ENCODE measurements at places on chromosomes 7 and 10. TPM values are rescaled to one million over a fixed set of nuclear protein-coding genes. Genes with fewer than 3 reads are reported as not detected.

- no peaks in the 10 kb centered on the region for H3K36me3 ChIP-seq
- no peaks in the 10 kb centered on the region for H3K4me1 ChIP-seq
- H3K4me3 ChIP-seq = no peak overlapping the region
- no peaks in the 10 kb centered on the region for H3K27me3 ChIP-seq
- no peak overlapping the region for H3K27ac ChIP-seq
- DNase-seq = no peak
Observed at GRCh38 chr10:60377955-60378354, 11.7 kb downstream of the ANK3 start.

DNA sequence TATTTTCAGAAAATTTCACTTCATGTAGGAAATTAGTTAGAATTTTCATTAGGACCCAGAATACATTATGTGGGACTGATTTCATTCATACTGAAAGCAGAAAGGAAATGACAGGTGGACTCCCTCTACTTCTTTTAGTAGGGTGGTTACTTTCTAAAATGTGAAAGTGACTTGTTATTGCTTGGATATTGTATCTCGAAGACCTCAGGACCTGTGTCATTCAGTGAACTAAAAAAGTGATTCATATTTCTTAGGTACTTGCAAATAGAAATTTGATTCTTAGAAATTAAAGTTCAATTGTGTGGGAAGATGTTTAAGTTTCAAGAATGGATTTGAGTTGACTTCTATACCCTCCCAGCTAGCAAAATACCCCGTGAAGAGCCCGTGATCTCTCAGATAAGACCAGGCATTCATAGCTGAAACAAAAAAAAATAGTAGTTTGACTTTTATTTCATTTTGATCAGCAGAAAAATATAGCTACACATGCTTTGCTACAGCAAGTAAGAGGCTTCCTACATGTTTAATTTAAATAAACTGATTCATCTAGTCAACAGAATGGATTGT is 1037.1 kb downstream of the GATA3 start:
- no peaks in the 10 kb centered on the region for H3K36me3 ChIP-seq
- H3K4me1 ChIP-seq = no peaks in the 10 kb centered on the region
- H3K27ac ChIP-seq = no peak overlapping the region

DNA sequence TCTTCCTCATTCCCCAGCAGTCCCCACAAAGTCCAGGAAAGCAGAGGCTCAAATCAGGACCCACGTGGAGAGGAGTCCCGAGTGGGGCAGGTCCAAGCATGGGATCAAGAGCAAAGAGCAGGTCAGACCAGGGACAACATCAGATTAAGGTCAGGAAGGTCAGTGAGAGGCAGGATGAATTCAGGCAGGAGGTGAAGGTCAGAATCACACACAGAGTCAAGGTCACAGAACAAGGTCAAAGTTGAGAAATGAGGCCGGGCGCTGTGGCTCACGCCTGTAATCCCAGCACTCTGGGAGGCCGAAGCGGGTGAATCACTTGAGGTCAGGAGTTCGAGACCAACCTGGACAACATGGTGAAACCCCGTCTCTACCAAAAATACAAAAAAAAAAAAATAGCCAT is 2.3 kb downstream of the MYL10 start:
- H3K4me3 ChIP-seq = no peak overlapping the region
- no peak overlapping the region for H3K27ac ChIP-seq
- DNase-seq = no peak
- H3K27me3 ChIP-seq = peaks cover 15% of the 10 kb centered on the region

DNA sequence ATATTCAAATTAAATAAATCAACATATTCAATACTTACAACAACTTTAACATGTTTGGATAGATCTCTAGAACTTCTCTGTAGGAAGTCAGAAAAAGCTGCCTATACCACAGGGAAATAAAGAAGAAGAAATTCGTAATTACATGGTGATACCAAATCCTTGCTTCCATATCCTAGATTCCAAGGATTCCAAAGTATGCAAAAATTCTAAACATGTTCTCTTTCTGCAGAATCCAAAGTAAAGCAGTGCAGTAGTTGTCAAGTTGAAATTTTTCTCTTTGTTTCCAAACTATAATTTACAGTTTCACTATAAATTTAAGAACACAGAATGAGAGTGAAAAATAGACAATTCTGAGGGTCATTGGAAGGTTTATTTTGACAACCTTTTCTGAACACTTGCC is 233.7 kb upstream of the PTN start:
- no peaks in the 10 kb centered on the region for H3K27me3 ChIP-seq
- no peak overlapping the region for H3K4me3 ChIP-seq
- DNase-seq = no peak
- H3K27ac ChIP-seq = no peak overlapping the region
- H3K4me1 ChIP-seq = no peaks in the 10 kb centered on the region

DNA sequence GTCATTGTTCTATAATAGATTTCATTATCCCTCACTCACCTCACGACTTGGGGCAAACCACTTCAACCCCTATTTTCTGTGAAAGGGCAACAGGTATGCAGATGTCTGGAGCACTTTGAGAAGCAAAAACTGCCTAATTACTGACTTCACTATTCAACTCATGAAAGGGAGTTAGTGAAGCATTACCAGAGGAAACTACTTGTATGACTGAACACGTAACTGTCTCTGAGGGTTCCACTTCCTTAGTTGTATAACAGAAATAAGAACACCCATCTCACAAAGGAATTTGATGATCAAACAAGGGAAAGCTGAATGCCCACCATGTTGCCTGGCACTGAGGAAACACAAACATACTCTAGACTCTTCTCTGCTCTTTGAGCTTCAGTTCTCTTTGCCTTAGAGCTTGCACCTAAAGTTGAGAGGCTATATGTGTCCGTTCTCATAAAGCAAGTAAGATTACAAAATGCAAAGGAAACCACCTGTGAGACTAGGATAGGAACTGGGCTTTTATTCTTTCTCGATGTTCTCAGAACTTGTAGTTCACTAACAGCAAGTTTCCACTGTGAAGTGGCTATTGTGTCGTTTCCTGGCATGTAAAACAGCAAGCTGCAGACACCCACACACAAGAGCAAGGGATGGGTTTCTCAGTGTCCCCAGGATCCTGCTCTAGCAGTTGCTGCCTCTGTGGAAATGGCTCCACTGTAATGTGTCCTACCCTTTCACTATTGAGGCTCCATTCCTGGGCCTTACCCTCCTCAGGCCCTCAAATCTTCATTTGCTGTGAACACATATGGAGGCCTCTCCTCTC is 2.6 kb downstream of the TMEM243 start:
- H3K36me3 ChIP-seq = peaks cover 2% of the 10 kb centered on the region
- H3K4me3 ChIP-seq = no peak overlapping the region
- peaks cover 2% of the 10 kb centered on the region for H3K27me3 ChIP-seq
- peaks cover 19% of the 10 kb centered on the region for H3K4me1 ChIP-seq

DNA sequence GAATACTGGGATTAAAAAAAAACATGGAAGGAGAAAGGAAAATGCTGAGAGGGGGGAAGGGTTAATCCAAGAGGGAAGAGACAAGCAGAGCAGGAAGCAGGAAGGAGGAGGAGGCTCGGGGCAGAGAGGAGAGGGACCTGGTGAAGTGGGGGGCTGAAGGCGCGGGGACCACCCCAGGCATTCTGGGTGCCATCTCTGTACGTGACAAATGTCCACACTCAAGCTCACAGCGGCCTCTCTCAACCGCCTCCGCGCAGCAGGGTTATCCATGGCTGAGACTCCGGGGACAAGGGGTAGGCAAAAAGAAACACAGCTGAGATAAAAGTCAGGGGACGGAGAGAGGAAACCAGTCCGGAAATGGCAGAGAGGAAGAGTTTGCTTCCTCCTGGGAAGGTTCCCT is 33.9 kb downstream of the EN2 start:
- no peak overlapping the region for H3K4me3 ChIP-seq
- no peak overlapping the region for H3K27ac ChIP-seq
- no peak for DNase-seq
- peaks cover 9% of the 10 kb centered on the region for H3K4me1 ChIP-seq

DNA sequence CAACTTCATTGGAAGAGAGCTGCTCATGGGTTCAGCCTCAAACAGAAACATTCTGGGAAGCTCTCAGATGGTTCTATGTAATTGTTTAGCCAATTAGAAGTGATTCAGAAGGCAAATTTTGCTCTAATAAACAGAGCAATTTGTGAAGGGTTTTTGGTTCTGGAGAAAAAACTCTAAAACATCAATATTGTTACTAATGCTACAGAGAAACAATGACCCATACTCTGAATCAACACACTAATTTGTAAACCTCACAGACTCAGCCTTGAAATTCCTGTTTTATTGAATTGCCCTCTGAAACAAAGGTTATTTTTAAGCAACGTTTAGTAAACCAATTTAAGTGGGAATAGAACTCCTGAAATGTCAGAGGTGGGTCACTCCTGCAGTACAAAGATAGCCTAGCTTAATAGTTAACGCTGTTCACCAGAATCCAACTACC is 171.6 kb upstream of the SVIL start:
- H3K4me3 ChIP-seq = no peak overlapping the region
- DNase-seq = no peak
- H3K36me3 ChIP-seq = no peaks in the 10 kb centered on the region

DNA sequence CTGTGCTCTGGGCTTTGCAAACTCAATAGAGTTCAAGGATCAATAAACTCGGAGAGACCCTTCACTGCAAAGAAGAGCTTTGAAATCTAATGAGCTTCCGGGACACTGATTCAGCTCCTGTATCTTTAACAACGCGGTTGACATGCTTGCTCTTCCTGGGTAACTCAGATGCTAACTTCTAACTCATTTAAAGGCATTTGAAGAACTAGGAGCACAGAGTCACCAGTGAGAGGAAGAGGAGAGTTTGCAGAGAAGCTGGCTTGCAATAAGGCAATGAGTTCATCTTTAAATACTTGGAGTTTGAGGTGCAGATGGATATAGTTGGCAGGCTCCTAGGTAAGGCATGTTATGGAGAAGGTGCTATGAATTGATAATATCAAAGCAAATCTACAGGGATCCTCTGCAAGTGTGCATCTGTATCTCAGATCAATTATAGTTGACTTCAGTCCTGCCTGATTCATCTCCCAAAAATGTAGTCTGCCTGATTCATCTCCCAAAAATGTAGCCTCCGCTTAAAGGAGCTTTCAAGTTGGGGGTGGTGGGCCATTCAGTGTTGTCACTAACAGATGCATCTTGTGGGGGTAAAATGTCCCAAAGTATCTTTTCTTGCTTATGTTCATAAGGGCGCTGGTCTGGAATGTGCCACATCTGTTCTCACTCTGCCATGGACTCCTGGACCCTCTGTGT is 182.5 kb upstream of the PRSS58 start:
- DNase-seq = no peak
- no peak overlapping the region for H3K4me3 ChIP-seq
- H3K27ac ChIP-seq = no peak overlapping the region
- no peaks in the 10 kb centered on the region for H3K36me3 ChIP-seq
- no peaks in the 10 kb centered on the region for H3K4me1 ChIP-seq

DNA sequence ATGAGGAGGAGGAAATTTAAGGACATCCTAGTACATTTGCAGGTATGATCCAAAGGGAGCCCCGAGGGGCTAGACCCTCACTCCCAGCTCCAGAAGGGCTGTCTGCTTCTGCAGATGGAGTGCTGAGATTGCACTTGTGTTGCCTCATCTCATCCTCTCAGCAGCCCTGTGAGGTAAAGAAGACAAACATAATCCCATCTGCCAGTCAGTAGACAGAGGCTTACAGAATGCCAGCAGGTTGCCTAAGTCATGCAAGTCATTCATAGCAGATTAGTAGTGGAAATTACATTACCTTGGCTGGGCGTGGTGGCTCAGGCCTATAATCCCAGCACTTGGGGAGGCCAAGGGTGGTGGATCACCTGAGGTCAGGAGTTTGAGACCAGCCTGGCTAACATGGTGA is 45.4 kb downstream of the BLVRA start:
- H3K27ac ChIP-seq = no peak overlapping the region
- H3K4me3 ChIP-seq = no peak overlapping the region
- no peak for DNase-seq

GRCh38 chr10:51079766-51080165 is 5.5 kb downstream of the PRKG1 start:
- DNase-seq = no peak
- H3K27ac ChIP-seq = no peak overlapping the region
- no peak overlapping the region for H3K4me3 ChIP-seq
- peaks cover 11% of the 10 kb centered on the region for H3K4me1 ChIP-seq
- peaks cover 4% of the 10 kb centered on the region for H3K36me3 ChIP-seq
- H3K27me3 ChIP-seq = peaks cover 3% of the 10 kb centered on the region

DNA sequence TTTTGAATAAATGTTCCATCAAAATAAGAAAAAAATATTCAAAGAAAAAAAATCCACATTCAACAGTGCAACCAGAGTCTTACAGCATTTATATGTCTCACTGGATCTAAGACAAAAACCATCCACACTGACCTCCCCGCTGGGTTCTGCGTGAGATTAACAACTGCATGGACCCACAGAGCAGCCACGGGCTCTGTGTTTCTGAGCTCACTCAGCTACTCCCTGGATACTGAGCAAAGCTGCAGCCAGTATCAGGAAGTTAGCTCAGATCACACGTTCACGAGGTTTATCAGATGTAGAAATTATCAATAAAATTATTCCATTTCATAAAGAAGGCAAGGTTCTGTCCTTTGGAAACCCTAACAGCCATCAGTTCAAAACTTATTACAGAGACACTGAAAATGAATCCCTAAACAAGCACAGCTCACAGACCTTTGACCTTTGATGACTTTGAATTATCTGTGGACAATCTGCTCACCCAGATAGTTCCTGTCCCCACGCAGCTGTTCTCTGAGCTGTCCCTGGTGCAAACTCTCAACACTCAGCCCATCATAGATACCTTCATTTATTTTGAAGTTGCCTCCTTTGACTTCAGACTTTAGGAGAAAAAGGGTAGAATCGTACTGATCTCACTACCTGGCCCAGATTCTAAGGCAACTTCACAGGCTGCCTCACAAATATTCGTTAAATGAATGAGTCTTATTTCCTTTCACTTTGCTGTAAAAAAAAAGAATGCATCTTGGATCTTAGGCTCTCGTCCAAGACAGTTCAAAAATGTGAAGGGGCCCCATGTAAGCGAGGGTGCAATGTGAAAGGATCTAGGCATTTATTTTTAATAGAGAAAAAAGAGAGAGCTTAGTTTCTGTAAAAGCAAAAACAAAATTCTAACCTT is 67.7 kb upstream of the SVIL start:
- H3K4me3 ChIP-seq = no peak overlapping the region
- peaks cover 31% of the 10 kb centered on the region for H3K4me1 ChIP-seq
- DNase-seq = peak; percentile 64
- H3K27ac ChIP-seq = peak overlapping the region; percentile 81
- no peaks in the 10 kb centered on the region for H3K36me3 ChIP-seq

The CYP3A5 gene
- 0.93 TPM for total RNA-seq

The LRRC61 gene
- total RNA-seq = 3.6 TPM

The SLC13A1 gene
- not detected for total RNA-seq

The GIMAP7 gene
- total RNA-seq = 5.9 TPM

The CYP26C1 gene
- total RNA-seq = 0.09 TPM

The TRIL gene
- total RNA-seq = 16.9 TPM

The SEC31B gene
- 5.5 TPM for total RNA-seq

The PIK3AP1 gene
- total RNA-seq = 2.3 TPM
